ENCODE measurements at places on chromosomes 16 and 17. TPM values are rescaled to one million over a fixed set of nuclear protein-coding genes. Genes with fewer than 3 reads are reported as not detected.

The KCNH6 gene
- not detected for polyA plus RNA-seq

The TEDC2 gene
- 22.6 TPM for polyA plus RNA-seq

The SLC39A11 gene
- polyA plus RNA-seq = 5.9 TPM

The ZNF469 gene
- 0.01 TPM for polyA plus RNA-seq

The CHP2 gene
- polyA plus RNA-seq = not detected

The SLC35G6 gene
- polyA plus RNA-seq = not detected

The OR1A1 gene
- polyA plus RNA-seq = not detected

The FXR2 gene
- polyA plus RNA-seq = 37.0 TPM

The CORO7 gene
- polyA plus RNA-seq = 17.1 TPM

The VAMP2 gene
- polyA plus RNA-seq = 17.7 TPM

The ASB16 gene
- polyA plus RNA-seq = not detected

The THRA gene
- 5.4 TPM for polyA plus RNA-seq

The SSTR5 gene
- polyA plus RNA-seq = not detected

The CCL7 gene
- not detected for polyA plus RNA-seq

The VPS9D1 gene
- 4.9 TPM for polyA plus RNA-seq

The MSLN gene
- polyA plus RNA-seq = 27.7 TPM

The MRPL12 gene
- polyA plus RNA-seq = 251 TPM

The CDK3 gene
- 3.0 TPM for polyA plus RNA-seq

The GJD3 gene
- not detected for polyA plus RNA-seq

The HOXB8 gene
- not detected for polyA plus RNA-seq

The SEC14L5 gene
- polyA plus RNA-seq = not detected

The KLHL10 gene
- not detected for polyA plus RNA-seq

The OSGIN1 gene
- 1.9 TPM for polyA plus RNA-seq

The TMEM235 gene
- not detected for polyA plus RNA-seq

The SLC13A2 gene
- not detected for polyA plus RNA-seq

The FAM83G gene
- polyA plus RNA-seq = 25.0 TPM

The KRTAP1-1 gene
- polyA plus RNA-seq = not detected

The TMEM92 gene
- polyA plus RNA-seq = 6.7 TPM

The KRT33B gene
- 0.57 TPM for polyA plus RNA-seq

Data from foreskin keratinocyte (primary cell).